ENCODE measurements at places on chromosomes 13 and 19. TPM values are rescaled to one million over a fixed set of nuclear protein-coding genes. Genes with fewer than 3 reads are reported as not detected.

GRCh38 chr19:16889883-16890460, 1.2 kb downstream of the F2RL3 start:
- DNase-seq: peak; percentile 60

DNA sequence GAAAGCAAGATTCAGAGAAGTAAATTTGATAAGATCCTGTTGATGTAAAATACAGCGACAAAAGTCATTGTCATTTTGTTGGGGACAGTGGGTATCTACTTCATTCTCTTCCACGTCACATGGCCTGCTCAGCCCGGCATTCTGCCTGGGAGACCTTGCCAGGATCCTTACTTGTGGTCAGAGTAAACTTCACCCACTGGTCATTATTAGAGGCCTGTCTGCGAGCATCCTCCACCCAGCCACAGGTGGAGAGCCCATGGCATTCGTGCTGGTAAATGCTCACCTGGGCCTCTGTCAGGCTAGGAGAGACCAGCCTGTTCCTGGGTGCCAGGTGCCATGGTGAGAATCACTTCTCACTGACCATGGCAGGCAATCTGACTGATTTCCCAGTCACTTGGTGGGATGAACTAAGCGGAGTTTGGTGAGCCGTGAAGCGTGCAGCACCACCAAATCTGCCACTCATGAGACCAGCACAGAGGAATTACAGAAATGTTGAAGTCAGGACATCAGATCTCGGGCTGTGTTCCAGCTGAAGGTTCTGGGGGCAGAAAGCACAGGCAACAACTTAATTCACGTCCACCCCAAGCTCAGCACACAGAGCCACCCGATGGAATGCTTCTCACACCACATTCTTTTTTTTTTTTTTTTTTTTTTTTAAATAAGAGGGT, 107.0 kb downstream of the SIPA1L3 start:
- DNase-seq: no peak

- DNase-seq: no peak
Observed at GRCh38 chr13:31605076-31605860, 134.1 kb upstream of the RXFP2 start.

DNA sequence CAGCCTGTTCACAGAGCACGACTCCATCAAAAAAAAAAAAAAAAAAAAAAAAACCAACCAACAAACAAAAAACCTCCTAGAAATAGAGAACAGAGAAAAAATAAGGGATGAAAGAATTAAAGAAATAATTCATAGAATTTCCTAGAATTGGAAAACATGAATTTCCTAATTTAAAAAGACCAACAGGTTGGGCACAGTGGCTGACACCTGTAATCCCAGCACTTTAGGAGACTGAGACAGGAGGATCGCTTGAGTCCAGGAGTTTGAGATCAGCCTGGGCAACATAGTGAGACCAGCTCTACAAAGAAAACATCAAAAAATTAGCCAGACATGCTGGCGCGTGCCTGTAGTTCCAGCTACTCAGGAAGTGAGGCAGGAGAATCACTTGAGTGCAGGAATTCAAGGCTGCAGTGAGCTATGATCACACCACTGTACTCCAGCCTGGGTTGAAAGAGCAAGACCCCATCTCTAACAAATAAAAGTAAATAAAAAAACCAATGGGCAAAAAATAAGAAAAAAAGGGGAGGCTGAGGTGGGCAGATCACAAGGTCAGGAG, 6.5 kb downstream of the SPART start:
- no peak for DNase-seq

- no peak for DNase-seq
Observed at GRCh38 chr19:29497241-29497640, 28.6 kb upstream of the VSTM2B start.

- no peak for DNase-seq
Observed at GRCh38 chr19:28575816-28576215, 637.1 kb downstream of the UQCRFS1 start.

- DNase-seq: no peak
Observed at GRCh38 chr19:39155741-39156140, 30.2 kb downstream of the PAK4 start.

DNA sequence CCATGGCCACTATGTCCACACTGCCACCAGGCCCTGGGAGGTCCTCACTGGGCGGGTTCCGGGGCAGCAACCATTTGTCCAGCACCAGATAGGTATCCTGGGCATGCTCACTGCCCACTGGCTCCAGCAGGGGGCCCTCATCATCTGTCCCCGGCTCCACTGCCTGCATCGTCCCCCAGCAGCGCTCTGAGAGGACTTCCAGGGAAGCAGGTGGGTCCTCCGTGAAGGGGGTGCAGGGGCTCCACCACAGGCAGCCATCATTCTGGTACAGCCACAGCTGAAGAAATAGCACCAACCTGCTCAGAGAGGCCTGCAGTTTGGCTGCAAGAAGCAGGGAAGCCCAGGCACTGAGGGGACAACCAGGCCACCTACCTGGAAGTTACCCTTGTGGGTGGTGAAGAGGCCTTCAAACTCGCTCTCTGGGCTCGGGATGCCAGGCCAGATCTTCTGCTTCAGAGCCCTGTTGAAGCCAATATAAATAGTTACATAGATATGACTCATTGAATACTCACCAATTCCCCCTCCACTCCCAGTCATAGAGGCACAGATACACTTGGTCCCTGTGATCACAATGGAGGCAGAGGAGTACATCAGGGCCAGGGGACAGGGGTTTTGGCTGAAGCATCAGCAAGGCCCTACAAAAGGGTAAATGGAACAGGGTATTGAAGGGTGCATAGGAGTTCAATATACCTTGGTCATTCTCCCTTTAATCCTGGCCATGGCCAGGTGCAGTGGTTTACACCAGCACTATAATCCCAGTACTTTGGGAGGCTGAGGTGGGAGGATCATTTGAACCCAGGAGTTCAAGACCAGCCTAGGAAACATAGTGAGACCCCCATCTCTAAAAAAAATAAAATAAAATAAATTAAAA, 4.1 kb downstream of the SWSAP1 start:
- DNase-seq: peak; percentile 67

DNA sequence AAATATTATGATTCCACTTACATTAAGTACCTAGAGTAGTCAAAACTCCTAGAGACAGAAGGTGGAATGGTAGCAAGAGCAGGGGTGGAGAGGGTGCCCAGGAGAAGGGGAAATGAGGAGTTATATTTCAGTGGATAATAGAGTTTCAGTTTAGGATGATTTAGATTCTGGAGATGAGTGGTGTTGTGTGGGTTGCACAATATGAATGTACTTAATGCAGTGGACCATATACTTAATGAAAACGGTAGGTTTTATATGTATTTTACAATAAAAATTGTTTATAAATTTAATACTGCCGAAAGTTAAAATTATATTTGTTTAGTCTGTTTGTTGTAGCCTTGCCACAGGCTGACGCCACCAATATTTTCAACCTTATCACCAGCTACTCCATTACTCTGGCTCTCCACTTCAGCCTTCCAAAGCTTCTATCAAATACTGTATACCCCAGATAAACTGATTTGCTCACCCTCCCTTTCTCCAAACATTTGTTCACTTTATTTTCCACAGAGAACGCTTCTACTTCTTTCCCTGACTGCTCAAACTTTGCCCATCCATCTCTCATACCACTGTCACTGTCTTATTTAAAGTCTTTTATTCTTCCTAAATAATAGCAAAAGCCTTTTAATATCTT, 1.4 kb upstream of the RBM26 start:
- DNase-seq: no peak

- no peak for DNase-seq
Observed at GRCh38 chr19:944663-945241, 18.9 kb downstream of the ARID3A start.

DNA sequence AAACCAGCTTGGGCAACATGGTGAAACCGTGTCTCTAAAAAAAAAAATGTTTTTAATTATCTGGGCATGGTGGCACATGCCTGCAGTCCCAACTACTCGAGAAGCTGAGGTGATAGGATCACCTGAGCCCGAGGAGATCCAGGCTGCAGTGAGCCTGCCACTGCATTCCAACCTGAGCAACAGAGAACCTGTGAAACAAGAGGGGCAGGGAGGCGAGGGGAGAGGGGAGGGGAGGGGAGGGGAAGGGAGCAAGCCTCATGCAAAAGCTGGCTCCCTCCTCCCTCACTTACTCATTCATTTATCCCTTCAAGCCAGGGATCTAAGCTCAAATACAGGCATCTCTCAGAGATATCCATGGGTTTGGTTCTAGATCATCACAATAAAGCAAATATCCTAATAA, 8.9 kb downstream of the ATP7B start:
- DNase-seq: no peak

GRCh38 chr19:51166846-51167490, 24.9 kb downstream of the SIGLEC7 start:
- DNase-seq: no peak

GRCh38 chr13:31008400-31009115, 76.1 kb downstream of the TEX26 start:
- DNase-seq: no peak

DNA sequence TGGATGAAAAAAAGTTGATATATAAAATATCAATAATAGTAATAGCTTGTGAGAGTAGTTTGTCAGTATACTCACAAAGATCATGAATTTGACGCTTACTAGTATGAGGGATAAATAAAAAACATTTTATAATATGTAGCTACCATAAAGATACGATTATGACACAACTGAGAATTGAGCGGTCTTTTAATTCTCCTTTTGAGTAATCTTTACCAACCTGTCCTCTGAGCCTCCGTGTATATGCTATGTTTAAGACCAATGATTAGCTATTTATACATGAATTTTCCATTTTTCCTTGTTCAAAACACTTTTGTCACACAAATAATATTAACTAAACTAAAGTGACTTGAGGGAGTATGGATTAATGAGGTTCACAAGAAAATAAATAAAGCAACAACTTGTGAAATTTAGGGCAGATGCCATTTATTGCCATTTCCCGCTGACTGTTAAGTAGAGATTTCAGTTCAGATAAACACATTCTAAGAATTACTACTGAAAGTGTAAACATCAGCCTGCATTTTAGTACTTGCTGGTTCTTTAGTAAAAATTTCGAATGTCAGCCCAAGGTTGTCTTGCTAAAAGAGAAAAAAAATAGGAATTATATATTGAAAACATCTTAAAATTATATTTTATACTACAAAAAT, 6.2 kb upstream of the IRS2 start:
- no peak for DNase-seq

DNA sequence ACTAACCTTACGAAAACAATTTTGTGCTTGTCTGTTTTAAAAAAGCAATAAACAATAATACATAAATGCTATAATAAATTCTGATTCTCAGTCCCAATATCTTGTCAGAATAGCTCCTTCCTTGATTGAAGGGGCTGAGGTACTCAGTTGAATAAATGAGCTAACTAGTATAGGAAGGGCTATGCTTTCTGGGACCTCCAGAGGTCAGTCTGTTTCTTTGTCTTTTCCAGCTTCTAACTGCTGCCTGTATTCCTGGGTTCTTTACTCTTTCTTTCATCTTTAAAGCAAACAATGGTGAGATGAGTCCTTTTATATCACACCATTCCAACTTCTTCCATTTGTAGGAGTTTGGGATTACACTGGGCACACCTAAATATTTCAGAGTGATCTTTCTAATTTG, 1297.0 kb upstream of the ATXN8OS start:
- no peak for DNase-seq

DNA sequence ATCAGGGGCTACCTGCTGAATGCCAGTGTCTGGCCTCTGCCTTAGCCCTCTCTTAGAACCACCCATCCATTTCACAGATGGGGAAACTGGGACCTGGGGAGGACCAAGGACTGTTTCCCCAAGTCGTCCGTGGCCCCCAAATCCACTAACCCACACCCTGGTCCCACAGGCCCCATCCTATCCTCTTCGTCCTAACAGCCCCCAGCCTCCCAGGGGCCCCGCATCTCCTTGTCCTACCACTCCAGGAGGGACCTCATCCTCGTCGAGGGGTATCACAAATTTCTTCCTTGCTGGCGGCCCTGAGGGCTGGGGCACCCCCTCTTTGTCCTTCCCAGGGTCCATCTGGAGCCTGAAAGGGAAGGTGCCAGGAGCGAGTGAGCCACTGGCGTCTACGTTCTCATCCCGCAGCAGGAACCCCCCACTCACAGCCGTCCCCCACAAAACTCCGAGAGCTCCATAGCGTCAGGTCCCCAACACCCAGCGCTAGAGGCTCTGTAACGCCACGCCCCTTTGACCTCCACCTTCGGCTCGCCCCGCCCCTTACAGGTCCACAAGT, 606 bp downstream of the ERCC1 start:
- no peak for DNase-seq

- DNase-seq: no peak
Observed at GRCh38 chr19:16288544-16288943, 36.1 kb upstream of the KLF2 start.

DNA sequence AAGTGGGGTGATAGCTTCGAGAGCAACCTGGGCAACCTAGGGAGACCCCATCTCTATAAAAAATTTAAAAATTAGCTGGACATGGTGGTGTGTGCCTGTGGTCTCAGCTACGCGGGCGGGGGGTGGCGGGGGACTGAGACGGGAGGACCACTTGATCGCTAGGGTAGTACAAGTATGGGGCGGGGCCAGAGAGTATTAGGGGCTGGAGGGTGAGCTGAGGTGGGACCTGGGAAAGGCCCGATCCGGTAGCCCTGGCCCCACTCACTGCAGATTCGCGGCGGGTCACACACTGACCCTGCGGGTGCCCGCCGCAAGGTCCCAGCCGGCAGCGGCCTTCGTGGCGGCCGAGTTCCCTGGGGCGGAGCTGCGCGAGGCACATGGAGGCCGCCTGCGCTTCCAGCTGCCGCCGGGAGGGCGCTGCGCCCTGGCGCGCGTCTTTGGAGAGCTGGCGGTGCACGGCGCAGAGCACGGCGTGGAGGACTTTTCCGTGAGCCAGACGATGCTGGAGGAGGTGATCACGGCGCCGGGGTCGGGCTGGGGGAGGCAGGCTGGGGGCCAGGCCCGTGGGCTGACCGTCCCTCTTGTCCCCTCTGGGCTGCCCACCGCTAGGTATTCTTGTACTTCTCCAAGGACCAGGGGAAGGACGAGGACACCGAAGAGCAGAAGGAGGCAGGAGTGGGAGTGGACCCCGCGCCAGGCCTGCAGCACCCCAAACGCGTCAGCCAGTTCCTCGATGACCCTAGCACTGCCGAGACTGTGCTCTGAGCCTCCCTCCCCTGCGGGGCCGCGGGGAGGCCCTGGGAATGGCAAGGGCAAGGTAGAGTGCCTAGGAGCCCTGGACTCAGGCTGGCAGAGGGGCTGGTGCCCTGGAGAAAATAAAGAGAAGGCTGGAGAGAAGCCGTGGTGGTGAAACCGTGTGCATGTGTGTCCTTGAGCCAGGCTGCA, 2.0 kb upstream of the ARHGAP45 start:
- DNase-seq: no peak

GRCh38 chr13:26259634-26260033, 5.7 kb downstream of the CDK8 start:
- DNase-seq: no peak

Gene ZNF772
- 1.2 TPM for total RNA-seq

Gene ZNF99
- not detected for total RNA-seq

Gene VAV1
- 17.3 TPM for total RNA-seq

Gene ZNF582
- total RNA-seq: 2.1 TPM

Gene CABP5
- total RNA-seq: not detected

Gene ZNF562
- total RNA-seq: 34.3 TPM

Gene ITM2B
- 53.3 TPM for total RNA-seq
